NCI-H1436 treated with DMSO at 0.1 percent for 48 hours (cell line): ENCODE measurements at places on chromosomes 3 and 15.
A peak's percentile ranks its signal among the peaks of the same experiment; 100 is the strongest.

GRCh38 chr15:60363087-60363549 is 34.7 kb downstream of the ANXA2 start:
- DNase-seq: no peak

- DNase-seq: no peak
These were observed 1.2 kb upstream of the PLIN1 start for GRCh38 chr15:89680282-89680873.

DNA sequence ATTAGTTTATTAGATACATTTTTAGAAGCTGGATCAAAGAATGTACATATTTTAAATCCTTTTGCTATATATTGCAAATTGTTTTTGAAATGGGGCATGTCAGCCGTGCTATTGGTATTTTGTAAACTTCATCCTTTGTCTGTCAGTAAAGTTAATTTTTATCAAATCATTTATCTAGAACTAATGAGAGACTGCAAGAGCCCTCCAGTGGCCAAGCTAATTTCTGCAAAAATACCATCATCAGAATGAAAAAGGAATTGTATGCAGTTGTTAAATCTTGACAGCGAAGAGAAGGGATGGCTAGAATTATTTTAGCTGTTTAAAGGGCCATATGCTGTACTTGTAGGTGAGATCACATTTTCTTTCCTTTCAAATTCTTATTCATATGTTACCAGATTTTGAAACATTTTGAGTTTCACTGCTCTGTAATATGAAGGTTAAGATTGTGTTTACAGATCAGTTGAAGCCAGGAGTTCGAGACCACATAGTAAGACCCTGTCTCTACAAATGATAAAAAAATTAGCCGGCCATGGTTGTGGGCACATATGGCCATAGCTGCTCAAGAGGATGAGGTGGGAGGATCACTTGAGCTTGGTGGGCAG is 8.1 kb upstream of the CLDN11 start:
- DNase-seq: no peak

GRCh38 chr3:138854204-138854603 is 19.5 kb upstream of the PIK3CB start:
- no peak for DNase-seq

DNA sequence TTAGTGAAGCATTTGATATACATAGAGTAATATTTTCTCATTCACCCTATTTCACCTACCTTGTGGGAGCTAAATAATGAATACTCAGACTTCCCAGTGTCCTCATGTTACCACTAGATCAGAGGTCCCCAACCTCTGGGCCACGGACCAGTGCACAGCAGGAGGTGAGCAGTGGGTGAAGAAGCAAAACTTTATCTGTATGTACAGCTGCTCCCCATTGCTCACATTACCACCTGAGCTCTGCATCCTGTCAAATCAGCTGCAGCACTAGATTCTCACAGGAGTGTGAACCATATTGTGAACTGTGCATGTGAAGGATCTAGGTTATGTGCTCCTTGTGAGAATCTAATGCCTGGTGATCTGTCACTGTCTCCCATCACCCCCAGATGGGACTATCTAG is 79.4 kb downstream of the RETNLB start:
- DNase-seq: no peak

DNA sequence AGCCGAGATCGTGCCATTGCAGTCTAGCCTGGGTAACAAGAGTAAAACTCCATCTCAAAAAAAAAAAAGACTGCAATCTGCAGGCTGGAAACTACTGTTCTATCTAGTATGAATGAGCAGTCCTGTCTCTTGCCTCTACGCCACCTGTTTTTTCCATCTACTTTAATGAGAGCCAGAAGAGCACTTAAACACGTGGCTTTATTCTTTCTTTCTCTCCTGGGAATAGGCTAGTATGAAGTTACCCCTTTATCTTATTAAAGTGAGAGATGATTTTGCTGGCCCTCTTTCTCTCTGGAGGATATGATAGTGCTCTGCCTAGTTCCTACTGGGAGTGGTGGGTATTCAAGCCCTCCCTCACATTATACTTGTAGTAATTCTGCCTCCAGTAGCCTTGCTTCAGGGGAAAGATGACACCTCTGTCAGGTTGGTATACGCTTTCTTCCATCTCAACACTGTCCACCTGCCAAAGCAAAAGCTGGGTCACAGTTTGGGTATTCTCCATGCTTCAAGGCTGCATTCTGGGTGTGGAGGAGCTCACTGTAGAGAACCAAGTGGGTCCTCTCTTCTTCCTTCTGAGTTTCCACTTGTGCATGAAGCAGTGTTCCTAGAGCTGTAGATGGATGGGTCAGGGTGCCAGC is 17.8 kb downstream of the MAPKBP1 start:
- DNase-seq: peak; percentile 96

GRCh38 chr3:168870892-168871291 is 775.2 kb upstream of the GOLIM4 start:
- no peak for DNase-seq

DNA sequence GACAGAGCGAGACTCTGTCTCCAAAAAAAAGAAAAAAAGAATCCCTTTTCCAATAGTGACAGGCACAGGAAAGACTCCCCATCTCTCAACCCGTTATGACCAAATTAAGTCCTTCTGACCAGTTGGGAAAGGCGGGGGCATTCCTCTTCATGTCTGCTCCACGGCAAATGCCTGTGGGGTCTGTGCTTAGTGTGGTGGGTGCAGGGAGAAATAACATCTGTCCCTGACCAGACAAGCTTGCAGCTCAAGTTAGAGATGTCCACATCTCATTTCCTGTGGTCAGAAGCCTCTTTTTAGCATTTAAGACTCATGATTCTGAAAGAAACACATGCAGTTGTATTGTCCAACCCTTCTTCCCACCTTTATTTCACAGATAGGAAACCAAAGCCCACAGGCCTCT is 16.2 kb downstream of the PLA1A start:
- no peak for DNase-seq
